ENCODE measurements at places on chromosomes 5 and 9.
A peak's percentile ranks its signal among the peaks of the same experiment; 100 is the strongest.

- DNase-seq, result peak; percentile 73
Measured at GRCh38 chr5:80255811-80256712, at the start of gene SERINC5. Gene SERINC5 (minus strand): TSS chr5:80256048. CDS start chr5:80255922, 126 bp downstream.

DNA sequence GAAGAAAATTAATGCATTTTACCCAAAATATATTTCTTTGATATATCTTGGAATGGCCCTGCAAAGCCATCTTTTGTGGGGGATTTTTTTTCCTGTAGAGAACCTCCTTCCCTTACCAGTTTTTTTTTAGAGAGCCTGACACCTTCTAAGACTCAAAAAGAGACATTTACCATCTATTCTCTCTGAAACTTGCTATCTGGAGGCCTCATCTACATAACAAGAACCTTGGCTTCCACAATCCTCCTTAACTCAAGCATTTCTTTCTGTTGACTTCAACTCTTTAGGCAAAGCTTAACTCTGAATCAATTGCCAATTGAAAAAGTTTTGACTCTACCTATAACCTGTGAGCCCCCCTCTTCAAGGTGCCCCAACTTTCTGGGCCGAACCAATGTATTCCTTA is 6.2 kb downstream of the SLC45A2 start:
- no peak for DNase-seq

DNA sequence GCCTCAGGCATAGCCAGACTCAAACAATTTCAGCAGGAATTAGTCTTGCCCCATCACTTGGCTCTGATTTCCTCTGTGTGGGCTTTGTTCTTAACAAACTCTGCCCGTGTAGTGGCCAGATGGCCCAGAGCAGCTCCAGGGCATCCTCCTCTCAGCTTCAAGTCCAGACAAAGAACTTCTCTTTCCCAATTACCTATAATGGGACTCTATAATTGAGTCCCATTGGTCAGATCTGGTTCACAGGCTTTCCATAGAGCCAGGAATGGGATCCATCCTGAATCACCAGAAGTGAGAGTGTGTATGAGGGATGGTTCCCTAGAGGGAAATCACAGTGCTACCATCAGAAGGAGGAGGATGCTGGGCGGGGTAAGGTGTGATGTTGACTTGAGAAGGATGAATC is 515.8 kb downstream of the KIF4B start:
- no peak for DNase-seq

- no peak for DNase-seq
Measured at GRCh38 chr5:178235588-178235974, 3.0 kb upstream of the PHYKPL start.

GRCh38 chr5:12691330-12691729 is 787.1 kb upstream of the CTNND2 start:
- DNase-seq, result no peak

- DNase-seq, result no peak
Measured at GRCh38 chr5:78003450-78003849, 227.3 kb upstream of the TBCA start.

GRCh38 chr5:42495914-42496313 is 72.7 kb downstream of the GHR start:
- no peak for DNase-seq

DNA sequence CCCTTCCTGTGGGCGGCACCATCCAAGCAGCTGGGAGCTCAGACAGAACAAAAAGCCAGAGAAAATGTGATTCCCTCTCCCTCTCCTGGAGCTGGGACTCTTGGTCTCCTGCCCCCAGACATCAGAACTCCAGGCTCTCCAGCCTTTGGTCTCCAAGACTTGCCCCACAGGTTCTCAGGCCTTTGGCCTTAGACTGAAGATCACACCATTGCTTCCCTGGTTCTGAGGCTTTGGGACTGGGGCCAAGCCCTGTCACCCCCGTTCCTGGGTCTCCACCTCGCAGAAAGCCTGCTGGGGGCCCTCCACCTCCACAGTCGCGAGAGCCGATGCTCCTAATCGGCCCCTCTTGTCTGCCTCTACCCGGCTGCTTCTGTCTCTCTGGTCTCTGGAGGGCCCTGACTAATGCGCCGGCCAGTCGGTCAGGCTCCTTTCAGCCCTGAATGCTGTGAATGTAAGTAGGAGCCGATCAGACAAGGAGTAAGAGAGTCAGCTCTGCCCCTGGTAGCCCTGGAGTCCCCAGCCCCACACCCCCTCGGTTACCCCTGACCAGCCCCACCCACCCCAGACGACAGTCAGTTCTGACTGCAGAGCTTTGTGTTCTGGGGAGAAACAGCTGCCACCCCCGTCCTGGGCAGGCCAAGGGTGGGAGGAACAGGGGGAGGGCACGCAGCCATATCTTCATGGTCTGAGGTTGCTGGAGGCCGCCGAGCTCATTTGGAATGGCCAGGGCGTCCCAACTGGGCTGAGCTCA is 57.5 kb downstream of the VAV2 start:
- DNase-seq, result no peak

- DNase-seq, result no peak
Measured at GRCh38 chr5:143569722-143570567, 166.5 kb upstream of the NR3C1 start.

DNA sequence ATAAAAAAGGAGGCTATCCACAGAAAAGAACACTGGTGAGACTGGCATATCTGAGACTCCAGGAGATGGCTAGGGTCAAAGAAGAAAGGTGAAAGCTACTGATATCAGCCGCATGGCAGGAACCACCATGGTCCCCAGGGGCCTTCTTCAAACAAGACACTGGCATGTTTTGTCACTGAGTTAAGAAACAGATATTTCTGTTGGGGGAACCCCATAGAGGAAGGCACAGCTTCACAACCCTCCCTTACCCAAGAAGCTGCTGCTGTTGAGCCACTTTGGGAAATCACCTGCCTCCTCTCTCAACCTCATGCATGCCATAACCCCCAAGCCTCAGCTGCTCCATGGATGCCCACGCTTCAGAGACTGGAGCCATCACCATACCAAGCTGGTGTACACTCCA is 13.3 kb upstream of the BTNL3 start:
- no peak for DNase-seq

- DNase-seq, result peak; percentile 20
Measured at GRCh38 chr5:64666078-64666477, 24.2 kb upstream of the SHISAL2B start.

- no peak for DNase-seq
Measured at GRCh38 chr9:92425474-92425873, 1.2 kb upstream of the OMD start.

- DNase-seq, result no peak
Measured at GRCh38 chr5:55899344-55899743, 48.2 kb downstream of the IL31RA start.

- no peak for DNase-seq
Measured at GRCh38 chr5:84168841-84169240, 215.8 kb downstream of the EDIL3 start.

GRCh38 chr9:110951805-110952539 is 86.3 kb downstream of the LPAR1 start:
- DNase-seq, result no peak

- DNase-seq, result peak; percentile 19
Measured at GRCh38 chr5:149961957-149962409, 1.4 kb downstream of the SLC26A2 start.

DNA sequence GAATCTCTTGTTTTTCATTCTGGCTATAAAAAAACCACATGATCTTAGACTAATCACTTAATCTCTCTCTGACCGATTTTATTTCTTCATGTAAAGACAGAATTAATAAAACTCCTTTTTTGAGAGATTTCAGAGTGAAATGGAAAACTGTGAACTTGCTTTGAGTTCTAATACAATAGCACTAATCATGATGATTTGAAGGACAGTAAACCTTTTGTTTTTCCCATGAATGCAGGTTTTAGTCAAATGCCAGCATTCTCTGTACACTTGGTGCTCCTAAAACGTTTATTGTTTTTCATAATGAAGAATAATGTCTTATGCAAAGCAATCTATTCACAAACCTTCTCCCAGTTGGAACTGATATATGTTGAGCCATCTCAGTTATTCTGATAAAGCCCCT is 86.8 kb downstream of the SLC24A2 start:
- DNase-seq, result no peak

DNA sequence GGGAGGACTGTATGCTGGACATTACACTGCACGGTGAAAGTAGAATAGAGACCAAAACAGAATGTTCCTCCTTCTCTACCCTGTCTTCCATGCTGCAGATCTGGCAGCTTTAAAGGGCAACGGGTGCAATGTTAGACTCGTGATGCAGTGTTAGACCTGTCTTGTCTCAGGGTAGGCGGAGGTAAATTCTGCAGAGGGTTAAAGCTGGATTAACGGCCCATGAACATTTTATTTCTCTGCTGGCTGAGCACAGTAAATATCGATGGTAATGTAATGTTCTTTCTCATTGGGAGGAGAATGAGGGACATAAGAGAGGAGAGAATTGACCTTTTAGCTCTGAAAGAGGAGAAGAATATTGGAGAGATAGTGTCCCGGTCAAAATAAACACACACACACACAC is 178.9 kb downstream of the NMUR2 start:
- DNase-seq, result no peak

- no peak for DNase-seq
Measured at GRCh38 chr5:126248611-126249010, 174.6 kb upstream of the GRAMD2B start.

DNA sequence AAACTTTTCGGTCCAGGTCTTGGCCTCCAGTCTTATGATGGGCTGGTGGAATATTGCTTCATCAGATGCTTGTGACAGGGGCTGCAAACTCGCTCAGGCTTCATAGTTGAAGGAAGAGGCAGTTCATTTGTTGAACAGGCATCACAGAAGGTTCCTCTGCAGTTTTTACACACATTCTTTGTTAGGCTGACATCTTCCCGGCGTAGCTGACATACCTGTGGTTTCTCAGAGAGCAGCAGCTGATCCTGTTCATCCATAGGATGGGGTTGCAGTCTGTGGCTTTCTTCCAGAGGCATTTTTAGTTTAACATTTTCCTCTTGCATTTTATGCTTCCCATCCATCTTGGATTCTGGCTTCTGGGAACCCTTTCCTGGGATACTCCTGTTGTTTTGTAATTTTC is 1255.2 kb downstream of the EFNA5 start:
- peak; percentile 51 for DNase-seq

DNA sequence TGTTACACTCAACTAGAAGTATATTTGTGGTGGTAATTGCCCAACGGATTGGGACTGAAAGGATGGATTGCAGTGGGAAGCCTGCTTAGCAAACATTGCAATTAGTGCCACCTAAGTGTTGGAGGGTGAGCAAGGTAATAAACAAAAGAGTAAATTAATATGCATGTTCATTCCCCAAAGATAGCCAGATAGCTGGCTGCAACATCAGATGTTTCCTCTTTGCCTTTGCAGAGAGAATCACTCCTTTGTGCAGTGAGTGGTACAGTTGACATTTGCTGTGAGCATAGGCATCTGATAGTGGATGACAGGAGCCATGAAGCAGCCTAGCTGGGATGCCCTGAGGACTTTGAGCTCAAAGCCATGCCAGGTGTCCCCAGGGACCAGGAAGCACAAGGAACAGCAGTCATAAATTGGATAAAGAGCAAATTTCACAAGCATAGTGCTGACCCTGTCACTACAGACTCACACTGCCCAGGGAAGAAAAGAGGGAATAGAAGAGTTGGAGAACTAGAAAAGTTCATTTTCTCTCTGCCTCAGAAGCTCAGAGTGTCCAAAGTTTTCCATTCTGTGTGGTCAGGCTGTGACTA is 336.1 kb upstream of the SLC30A5 start:
- DNase-seq, result no peak

DNA sequence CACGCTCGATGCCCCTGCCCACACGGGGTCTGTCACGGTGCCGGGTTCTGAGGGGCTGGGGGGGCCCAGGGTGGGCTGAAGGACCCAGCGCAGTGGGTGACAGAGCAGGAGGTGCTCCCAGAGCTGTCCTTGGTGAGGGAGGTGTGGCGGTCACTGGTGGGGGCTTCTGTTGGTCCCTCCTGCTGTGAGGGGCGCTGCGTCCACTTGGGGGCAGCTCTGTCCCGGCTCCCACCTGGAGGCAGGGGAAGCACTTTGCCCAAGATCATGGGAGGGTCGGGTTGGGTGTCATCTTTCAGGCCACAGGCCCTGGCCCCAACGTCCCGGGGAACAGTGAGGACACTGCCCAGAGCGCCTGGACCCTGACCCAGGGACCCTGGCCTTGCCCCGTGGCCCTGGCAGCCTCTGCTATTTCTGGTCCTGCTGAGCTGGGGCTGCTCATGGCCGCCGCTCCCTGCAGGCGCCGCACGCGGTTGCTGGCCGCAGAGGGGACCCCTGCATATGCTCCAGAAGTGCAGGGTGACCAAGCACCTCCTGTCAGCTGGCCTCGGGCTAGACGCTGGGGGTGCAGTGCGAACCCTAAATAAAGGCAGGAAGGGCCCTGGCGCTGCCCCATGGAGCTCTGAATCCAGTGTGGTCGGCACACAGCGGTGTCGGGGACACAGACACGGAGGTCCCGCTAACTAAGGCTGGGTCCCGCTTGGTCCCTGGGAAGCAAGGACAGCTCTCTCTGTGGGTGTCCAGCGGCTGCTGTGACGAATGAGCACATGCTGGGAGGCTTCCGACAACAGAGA is 11.6 kb upstream of the RNU6ATAC start:
- DNase-seq, result no peak

DNA sequence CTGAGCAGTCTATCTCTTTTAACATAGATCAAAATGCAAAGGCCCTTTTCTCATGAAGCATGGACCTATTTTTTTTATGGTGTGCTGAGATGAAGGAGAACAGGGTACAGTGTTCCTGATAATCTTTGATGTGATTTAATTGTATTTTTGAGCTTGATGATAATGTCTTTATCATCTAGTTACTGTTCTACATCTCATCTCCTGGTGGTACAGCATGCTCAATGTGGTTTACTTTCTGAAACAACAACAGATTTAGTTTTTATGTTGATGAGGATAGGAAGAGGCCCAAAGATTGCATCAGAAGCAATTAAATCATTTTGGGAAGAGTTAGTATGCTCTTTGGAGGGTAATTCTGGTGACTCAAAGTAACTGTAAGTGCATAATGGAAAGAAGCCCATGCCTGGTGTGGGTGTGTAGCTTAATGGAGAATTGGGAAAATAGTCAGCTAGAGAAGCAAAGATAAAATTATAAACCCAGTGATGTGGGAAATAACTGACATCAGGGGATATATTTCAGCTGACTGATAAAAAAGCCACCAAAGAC is 123.0 kb upstream of the KCNN2 start:
- no peak for DNase-seq

DNA sequence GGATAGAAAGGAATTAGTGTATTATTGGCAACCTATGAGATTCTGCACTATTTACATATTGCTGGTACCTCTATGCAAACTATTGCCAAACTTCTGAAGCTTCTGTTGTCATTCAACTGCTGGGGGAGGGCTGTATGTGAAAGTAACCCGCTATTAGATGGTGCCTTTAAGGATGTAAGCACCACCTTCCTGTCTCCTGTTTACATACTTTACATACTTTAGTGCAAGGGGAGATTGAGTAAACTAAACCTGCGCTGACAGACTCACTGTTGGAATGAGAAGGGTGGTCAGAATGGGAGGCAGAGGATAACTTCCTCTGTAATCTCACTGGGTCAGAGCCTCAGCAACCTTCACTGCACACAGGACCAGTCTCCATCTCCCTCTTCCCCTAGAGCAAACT is 123.8 kb downstream of the NR3C1 start:
- DNase-seq, result no peak

DNA sequence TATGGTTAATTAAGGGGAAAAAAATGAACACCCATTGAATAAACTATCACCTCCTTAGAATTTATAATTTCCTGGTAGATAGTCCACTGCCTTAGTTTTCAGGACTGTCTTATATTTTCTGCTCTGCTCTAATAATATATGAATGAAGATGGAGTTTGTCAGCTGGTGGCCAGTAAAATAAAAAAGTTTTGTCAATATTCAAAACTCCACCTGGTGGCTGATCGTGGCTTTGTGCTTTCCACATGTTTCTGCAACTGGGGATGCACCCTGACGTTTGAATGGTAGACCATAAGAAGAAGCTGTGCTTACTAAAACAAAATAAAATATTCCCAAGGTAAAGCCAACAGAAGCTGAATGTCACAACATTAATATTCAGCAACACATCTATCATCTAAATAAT is 286.6 kb upstream of the IZUMO3 start:
- DNase-seq, result no peak

Measured in amniotic stem cell (primary cell).